Mucosa of descending colon (tissue), 3 donors: ENCODE measurements at places on chromosomes 2 and 18.

- no peak for DNase-seq
Measured at GRCh38 chr2:241763551-241764274, 12.9 kb upstream of the GAL3ST2 start.

DNA sequence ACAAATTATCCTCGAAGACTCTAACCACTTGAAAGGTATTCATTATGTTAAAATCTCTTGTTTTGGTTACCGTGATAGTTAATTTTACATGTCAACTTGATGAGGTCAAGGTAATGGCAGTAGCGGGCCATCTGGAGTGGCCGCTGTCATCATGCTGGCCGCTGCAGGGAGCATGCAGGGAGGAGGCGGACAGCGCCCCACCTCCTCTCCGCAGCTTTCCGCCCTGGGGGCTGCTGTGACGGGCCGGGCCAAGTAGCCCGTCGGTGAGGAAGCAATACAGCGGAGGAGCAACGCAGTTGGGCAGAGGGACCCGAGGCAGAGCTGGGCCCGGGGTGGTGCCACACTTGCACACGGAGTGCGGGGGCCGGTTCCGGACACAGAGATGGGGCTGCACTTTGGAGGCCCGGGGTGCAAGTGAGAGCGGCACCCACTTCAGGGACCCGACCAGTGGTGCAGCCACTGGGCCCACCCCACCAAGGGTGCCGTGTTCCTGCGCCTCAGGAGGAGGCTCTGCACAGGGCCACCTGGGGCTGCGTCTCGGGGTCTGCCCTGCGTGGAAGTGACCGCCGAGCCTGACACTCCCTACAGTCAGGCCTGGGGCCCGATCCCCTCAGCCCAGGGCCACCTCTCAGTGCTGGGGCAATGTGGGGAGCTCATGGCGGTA, 452.4 kb downstream of the LRATD1 start:
- DNase-seq: no peak

- no peak for DNase-seq
Measured at GRCh38 chr2:7075834-7076233, 158.6 kb downstream of the RNF144A start.

- DNase-seq: no peak
Measured at GRCh38 chr2:187687585-187687984, 133.3 kb upstream of the TFPI start.

- no peak for DNase-seq
Measured at GRCh38 chr2:195561116-195561921, 95.7 kb upstream of the SLC39A10 start.

GRCh38 chr18:22742409-22742808, 190.7 kb upstream of the RBBP8 start:
- DNase-seq: no peak
